ENCODE measurements at places on chromosomes 16 and 17. TPM values are rescaled to one million over a fixed set of nuclear protein-coding genes. Genes with fewer than 3 reads are reported as not detected.

GRCh38 chr16:19645557-19645981 is 72.5 kb downstream of the KNOP1 start:
- no peak for DNase-seq
- H3K27me3 ChIP-seq = no peaks in the 10 kb centered on the region
- no peaks in the 10 kb centered on the region for H3K4me1 ChIP-seq
- H3K27ac ChIP-seq = no peak overlapping the region

GRCh38 chr17:80348551-80349150 is 66.3 kb upstream of the ENDOV start:
- H3K27me3 ChIP-seq = no peaks in the 10 kb centered on the region
- no peaks in the 10 kb centered on the region for H3K4me1 ChIP-seq
- DNase-seq = no peak
- no peak overlapping the region for H3K27ac ChIP-seq
- H3K36me3 ChIP-seq = peaks cover 72% of the 10 kb centered on the region
- H3K4me3 ChIP-seq = no peak overlapping the region

DNA sequence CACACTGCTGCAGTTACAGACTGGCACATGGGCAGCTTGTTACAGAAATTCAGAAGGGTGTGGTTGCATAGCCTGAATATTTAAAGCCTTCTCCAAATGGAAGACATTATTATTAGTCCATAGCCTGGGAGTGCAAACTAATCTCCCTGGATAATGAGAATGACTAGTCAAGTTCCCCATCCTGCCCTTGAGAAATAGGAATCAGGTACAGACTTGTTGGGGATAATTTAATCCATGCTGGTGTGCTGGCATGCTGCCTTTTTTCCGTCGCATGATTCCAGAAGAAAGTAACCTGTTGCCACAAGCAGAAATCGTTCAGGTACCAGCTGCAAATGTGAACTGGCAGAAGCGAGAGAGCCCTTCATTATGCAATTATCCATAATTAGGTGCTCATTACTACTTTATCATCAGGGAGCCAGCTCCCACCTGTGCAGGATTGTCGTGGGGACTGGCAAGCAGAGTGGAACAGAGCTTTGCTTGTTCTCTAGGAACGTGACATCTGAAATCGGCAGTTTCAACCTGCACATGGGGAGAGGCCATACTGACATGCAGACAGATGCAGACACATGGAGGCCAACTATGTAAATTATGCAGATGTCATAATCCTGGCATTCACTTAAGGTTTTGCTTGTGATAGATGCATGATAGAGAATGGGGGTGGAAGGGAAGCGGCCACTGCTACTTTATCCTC is 419.4 kb downstream of the PMP22 start:
- H3K4me1 ChIP-seq = no peaks in the 10 kb centered on the region
- H3K27me3 ChIP-seq = no peaks in the 10 kb centered on the region
- H3K4me3 ChIP-seq = no peak overlapping the region
- DNase-seq = no peak

DNA sequence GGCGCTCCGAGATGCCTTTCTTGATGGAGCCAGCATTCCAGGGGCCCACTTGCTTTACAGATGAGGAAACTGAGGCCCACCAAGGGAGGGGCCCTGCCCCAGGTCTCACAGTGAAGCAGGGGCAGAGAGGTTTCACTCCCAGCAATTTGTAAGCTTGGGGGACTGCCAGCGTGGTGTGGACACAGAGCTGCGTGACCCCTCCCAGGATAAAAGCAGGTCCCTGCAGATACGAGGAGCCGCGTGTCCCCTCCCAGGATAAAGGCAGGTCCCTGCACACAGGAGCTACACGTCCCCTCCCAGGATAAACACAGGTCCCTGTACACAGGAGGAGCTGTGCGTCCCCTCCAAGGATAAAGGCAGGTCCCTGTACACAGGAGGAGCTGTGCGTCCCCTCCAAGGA is 11.7 kb downstream of the JPH3 start:
- peaks cover 3% of the 10 kb centered on the region for H3K27me3 ChIP-seq
- H3K4me1 ChIP-seq = no peaks in the 10 kb centered on the region

Gene CNGB1
- total RNA-seq = not detected

DNA sequence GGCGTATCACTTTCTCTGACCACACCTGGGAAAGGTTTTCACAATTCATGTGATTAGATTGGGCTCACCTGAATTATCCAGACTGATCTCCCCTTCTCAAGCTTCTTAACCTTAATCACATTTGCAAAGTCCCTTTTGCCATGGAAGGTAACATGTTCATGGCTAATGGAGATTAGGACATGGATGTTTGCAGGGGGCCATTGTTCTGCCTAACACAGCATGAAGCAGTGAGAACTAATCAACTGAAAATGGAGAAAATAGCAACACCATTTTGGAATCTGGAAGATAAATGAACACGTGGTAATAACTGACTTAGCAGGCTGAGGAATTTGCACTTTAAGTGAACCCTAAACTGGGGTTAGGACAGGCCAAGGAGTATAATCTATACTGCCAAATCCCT is 25.0 kb upstream of the SBK1 start:
- H3K36me3 ChIP-seq = no peaks in the 10 kb centered on the region
- no peak overlapping the region for H3K27ac ChIP-seq
- no peak overlapping the region for H3K4me3 ChIP-seq
- no peak for DNase-seq
- no peaks in the 10 kb centered on the region for H3K4me1 ChIP-seq
- H3K27me3 ChIP-seq = no peaks in the 10 kb centered on the region

Gene STARD3
- 31.4 TPM for total RNA-seq

- no peak overlapping the region for H3K27ac ChIP-seq
- H3K4me3 ChIP-seq = no peak overlapping the region
- H3K27me3 ChIP-seq = no peaks in the 10 kb centered on the region
- no peaks in the 10 kb centered on the region for H3K4me1 ChIP-seq
- DNase-seq = no peak
Observed at GRCh38 chr16:22250522-22250921, 44.4 kb downstream of the EEF2K start.

Gene HID1
- total RNA-seq = 1.2 TPM

Gene CCL4
- total RNA-seq = not detected

Gene STX1B
- total RNA-seq = 1.1 TPM

Gene RNF157
- total RNA-seq = 0.56 TPM

- H3K4me3 ChIP-seq = no peak overlapping the region
- no peak overlapping the region for H3K27ac ChIP-seq
- DNase-seq = no peak
- H3K27me3 ChIP-seq = no peaks in the 10 kb centered on the region
- H3K4me1 ChIP-seq = no peaks in the 10 kb centered on the region
Observed at GRCh38 chr17:17425005-17425404, 51.8 kb upstream of the MED9 start.

GRCh38 chr16:75038036-75038858 is 39.4 kb downstream of the ZNRF1 start:
- H3K27me3 ChIP-seq = no peaks in the 10 kb centered on the region
- no peak overlapping the region for H3K27ac ChIP-seq
- H3K4me3 ChIP-seq = no peak overlapping the region
- H3K36me3 ChIP-seq = no peaks in the 10 kb centered on the region
- H3K4me1 ChIP-seq = no peaks in the 10 kb centered on the region
- DNase-seq = no peak

Gene TVP23A
- not detected for total RNA-seq

DNA sequence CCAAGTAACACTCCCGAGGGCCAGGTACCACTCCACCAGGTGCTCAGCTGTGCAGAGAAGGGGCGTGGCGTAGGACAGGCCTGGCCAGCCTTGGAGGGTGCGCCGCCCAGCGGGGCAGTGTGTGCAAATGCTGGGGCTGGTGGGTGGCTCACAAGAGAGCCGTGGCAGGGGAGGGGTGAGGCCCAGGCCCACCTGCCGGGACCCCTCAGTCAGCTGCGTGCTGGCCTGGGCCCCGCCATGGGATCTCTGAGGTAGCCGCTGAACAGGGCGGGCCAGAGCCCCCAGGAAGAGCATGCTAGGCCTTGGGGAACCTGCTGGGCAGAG is 8.8 kb downstream of the TPSG1 start:
- no peak overlapping the region for H3K27ac ChIP-seq
- no peaks in the 10 kb centered on the region for H3K4me1 ChIP-seq
- peaks cover 43% of the 10 kb centered on the region for H3K36me3 ChIP-seq
- no peaks in the 10 kb centered on the region for H3K27me3 ChIP-seq

DNA sequence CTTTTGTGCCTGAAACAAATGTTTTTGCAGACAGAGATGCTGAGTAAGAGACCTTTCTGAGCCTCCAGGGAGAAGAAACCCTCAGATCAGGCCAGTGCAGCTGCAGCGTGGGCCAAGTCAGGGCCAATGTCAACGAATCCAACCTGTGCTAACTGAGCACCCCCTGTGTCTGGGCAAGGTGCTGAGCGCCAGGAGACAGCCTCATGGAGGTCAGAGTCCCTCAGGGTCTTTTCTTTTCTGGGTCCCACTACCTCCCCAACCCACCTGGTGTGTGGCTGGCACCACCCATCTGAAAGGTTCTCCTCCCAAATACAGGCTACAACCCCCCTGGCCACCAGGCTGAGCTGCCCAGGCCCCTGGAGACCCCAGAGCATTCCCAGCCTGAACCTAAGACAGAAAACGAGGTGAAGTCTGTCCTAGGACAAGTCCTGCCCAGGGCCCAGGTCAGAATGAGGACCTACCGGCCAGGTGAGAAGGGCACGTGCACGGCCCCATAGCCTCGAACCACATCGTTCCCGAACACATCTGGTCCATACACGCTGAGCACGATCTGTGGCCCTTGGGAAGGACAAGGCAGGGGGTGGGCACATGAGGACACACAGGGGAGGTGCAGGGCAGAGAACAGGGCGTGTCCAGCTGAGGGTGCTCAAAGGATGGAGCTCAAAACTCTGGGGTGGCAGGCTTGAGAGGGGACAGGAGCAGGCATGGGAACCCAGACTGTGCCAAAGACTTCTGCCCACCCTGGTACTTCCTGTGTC is 15.0 kb downstream of the B9D1 start:
- H3K27ac ChIP-seq = peak overlapping the region; percentile 52
- H3K4me1 ChIP-seq = peaks cover 14% of the 10 kb centered on the region
- H3K36me3 ChIP-seq = peaks cover 3% of the 10 kb centered on the region
- no peak for DNase-seq

Gene CCL16
- not detected for total RNA-seq

Gene KPNB1
- total RNA-seq = 429 TPM

Gene KRTAP4-3
- not detected for total RNA-seq

- H3K36me3 ChIP-seq = no peaks in the 10 kb centered on the region
- no peak overlapping the region for H3K27ac ChIP-seq
- H3K4me1 ChIP-seq = peaks cover 16% of the 10 kb centered on the region
- no peaks in the 10 kb centered on the region for H3K27me3 ChIP-seq
Observed at GRCh38 chr17:78255029-78255656, 23.7 kb downstream of the TMEM235 start.

DNA sequence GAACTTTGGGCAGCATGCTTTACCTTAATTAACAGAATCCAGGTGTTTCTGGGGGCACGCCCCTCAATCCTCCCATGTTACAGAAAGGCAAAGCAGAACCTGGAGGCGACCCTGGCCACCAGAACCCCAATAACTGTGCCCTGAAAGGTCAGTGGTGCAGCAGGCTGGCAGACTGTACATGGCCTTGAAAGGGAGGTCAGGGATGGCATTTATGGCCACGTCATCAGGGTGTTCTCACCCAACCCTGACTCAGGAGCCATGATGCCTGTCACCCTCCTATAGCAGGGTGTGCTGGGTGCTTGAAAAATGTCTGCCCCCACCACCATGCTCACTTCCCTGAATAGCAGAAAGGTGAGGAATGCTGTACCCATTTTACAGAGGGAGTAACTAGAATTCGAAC is 177.7 kb downstream of the TMEM132E start:
- H3K27me3 ChIP-seq = no peaks in the 10 kb centered on the region
- DNase-seq = no peak
- H3K27ac ChIP-seq = no peak overlapping the region
- no peak overlapping the region for H3K4me3 ChIP-seq
- H3K4me1 ChIP-seq = no peaks in the 10 kb centered on the region

DNA sequence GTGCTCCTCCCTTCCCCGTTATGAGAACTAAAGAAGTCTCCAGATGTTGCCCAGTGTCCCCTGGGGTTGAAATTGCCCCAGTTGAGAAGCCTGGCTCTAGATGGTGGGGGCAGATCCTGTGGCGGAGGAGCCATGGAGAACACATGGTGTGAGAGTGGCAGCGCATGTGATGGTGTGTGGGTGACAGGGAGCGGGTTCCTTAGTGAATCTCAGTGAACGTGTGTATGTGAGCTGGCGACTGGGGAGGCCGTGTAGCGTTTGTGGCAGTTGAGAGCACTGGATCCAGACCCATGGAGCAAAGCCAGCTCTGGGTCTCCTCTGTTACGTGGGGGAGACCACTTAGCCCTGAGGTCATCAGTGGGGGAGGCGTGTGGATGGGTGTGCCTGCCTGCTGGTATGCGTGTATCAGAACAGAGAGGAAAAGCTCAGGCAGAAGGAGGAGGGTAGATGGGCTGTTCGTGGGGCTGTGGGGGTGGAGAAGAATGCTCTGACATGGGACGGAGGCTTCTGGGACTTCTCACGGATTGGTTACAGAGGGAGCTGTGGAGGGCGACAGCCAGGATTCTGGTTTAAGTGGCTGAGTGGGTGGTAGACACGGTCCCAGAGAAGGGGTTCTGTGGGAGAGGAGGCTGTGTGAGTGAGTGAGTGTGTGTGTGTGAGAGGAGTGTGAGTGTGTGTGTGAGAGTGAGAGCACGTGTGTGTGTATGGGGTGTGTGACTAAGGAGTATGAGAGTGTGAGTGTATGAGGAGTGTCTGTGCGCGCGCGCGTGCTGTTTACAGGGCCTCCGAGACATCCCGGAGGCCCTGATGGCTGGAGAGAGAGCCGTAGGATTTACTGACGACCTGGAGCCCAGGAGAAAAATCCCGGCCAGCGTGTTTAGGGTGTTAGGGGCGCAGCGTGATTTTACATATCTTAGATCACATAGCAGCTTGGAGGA is 193.8 kb downstream of the SNX29 start:
- no peak overlapping the region for H3K27ac ChIP-seq
- DNase-seq = no peak
- no peaks in the 10 kb centered on the region for H3K4me1 ChIP-seq
- no peaks in the 10 kb centered on the region for H3K27me3 ChIP-seq
- H3K4me3 ChIP-seq = no peak overlapping the region
- H3K36me3 ChIP-seq = no peaks in the 10 kb centered on the region

Gene WNK4
- 0.37 TPM for total RNA-seq

Gene BRIP1
- 35.3 TPM for total RNA-seq

- H3K4me1 ChIP-seq = peaks cover 7% of the 10 kb centered on the region
- H3K27ac ChIP-seq = no peak overlapping the region
- H3K36me3 ChIP-seq = no peaks in the 10 kb centered on the region
- no peak overlapping the region for H3K4me3 ChIP-seq
Observed at GRCh38 chr17:59746849-59747445, 39.5 kb downstream of the VMP1 start.

Data from A673 (cell line).